ENCODE measurements at places on chromosomes 12 and 14.

- no peak for DNase-seq
These were observed 1200.2 kb downstream of the LRFN5 start for GRCh38 chr14:42806909-42807315.

DNA sequence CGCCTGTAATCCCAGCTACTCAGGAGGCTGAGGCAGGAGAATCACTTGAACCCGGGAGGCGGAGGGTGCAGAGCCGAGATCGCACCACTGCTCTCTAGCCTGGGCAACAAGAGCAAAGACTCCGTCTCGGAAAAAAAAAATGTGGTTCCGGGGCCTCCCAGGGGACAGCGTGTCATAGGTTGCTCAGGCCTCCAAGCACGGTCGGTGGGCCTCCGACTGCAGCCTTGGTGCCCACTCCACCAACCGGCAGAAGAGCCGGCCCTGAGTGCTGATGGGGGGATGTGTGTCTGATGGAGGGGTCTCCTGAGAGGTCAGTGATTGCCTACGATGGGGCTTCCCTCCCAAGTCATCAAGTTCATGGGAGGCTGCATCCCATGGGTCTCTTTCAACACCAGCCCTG is 15.9 kb downstream of the ZFYVE21 start:
- no peak for DNase-seq

- DNase-seq = no peak
These were observed 231.6 kb upstream of the GRIP1 start for GRCh38 chr12:66910366-66910974.

DNA sequence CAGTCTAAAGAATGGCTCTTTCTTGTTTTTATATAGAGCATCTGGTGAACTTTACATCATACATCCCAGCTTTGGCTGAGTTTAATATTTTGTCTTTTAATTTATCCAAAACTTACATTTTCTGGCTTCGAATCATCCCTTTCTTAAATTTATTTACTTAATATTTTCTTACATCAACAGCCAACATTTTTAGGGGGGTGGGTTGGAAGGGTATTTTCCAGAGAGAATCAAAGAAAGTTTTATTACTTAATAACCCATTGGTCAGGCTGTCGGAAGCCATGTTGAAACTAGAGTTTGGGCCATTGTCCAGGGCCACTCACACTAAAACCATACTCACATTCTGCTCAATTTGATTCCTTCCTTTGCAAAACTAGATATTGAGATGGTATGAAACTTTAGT is 220.2 kb downstream of the AEBP2 start:
- no peak for DNase-seq

GRCh38 chr12:51865757-51866270 is 17.3 kb upstream of the FIGNL2 start:
- no peak for DNase-seq

GRCh38 chr12:117580718-117581062 is 219.3 kb upstream of the NOS1 start:
- no peak for DNase-seq

DNA sequence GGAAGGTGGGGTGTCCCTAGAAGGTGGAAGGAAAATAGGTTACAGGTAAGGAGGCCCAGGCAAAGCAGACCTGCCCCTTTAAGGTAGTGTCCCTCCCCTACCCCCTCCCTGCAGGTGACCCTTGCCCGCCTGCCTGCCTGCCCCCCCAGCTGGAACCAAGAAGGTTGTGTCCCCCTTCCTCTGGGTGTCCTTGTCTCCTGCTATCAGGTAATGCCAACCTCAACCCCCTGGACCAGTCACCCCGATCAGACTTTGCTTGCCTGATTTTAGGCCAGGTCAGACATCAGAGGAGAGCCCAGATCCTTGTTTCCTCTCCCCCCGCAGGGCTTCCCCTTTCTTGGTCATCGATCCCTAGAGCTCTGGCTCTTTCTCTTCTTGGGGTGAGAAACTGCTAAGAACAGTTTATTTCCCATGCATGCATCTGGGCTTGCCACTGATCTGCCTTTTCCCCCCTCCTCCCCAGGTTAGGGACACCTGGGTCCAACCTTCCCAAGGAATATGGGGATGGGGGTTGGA is at the start of gene SLC39A5:
TSS of gene SLC39A5 (plus strand) at position 136 of the 516 bp plus-strand sequence. CDS start 1,224 bp downstream, outside the sequence.
- DNase-seq = no peak

- DNase-seq = no peak
These were observed 41.2 kb upstream of the LRRC10 start for GRCh38 chr12:69651922-69652321.

- no peak for DNase-seq
These were observed 23.2 kb downstream of the MAPK1IP1L start for GRCh38 chr14:55074662-55075061.

DNA sequence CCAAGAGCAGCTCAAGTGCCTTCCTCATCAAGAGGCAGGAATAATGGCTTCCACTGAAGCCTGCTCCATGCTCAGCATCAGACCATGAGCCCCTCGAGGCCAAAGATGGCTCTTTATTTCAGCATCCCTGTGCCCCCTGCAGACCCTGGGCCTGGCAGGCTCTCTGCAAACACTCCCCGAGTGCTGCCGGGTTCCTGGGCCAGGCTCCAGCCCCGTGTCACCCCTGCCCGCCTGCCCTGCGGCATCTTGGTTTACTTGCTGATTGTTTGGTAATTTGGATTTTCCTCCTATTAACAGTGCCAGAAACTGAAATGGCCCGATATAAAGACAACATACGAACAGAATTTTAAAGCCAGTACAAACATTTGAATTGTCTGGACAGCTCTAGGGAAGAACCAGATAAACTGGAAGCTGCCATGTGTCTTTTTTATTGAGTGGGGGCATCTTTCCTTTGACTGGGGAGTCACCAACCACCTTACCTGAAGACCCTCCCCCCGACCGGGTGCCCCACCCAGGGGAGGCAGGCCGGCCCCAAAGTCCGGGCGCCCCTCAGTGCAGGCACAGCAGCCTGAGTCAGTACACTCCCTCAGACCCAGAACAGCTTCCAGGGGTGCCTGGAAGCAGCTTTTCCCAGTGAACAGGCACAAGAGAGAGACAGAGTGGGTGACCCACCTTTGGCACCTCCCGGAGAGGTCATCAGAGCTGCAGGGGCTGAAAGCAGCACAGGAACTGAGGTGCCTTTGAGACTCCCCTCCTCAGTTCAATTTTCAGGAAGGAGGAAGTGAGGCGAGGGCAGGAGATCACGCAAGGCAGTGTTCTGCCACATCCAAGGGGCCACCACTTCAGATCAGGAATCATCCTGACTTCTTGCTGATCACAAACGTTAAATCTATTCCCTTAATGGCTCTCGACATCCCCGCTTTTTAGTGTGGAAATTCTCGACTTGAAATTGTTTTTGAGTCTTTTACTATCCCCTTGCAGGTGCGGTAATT is 30.6 kb downstream of the ITPK1 start:
- DNase-seq = no peak

DNA sequence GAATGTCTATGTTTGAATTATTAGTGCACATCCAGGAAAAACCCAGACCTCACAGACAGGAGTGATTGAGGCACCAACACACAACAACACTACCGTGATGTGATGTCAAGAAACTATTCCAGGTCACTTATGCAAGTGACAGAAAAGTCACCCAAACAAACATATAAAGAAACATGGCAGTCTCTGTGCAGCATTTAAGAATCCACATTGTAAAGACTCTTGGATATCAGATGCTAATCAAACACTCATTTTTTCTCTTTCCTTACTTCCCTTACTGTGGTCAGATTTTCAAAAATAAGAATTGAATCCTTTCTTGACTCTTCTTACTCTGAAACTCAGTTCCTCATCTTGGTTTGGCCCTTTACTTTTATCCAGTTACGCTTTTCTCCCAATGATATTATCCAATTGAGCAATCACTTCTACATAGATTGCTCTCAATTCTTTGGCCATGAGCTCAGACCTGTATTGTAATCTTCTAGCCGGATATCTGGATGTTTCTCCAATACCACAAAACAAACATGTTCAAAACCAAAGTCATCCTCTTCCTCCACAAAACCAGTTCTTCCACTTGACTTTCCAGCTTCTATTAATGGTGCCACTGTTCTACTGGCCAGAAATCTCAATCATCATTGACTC is 115.4 kb downstream of the DUSP6 start:
- DNase-seq = no peak

DNA sequence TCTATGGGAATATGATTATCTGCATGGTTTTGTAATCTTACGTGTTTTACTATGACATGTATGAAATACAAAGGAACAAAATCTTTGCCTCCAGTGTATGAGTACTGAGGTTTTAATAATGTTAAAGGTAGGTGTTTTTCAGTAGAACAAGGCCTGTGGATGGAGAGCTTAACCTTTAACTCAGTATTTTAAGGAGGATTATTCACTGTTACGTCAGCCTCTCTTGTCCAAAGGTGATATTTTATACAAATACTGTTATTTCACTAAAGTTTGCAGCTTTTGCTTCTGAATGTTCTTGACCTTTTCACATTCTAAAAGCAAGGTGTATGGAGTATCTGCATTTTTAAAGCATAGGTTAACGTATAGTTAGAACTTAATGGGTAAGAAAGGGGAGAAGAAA is 195.3 kb downstream of the ERC1 start:
- no peak for DNase-seq

DNA sequence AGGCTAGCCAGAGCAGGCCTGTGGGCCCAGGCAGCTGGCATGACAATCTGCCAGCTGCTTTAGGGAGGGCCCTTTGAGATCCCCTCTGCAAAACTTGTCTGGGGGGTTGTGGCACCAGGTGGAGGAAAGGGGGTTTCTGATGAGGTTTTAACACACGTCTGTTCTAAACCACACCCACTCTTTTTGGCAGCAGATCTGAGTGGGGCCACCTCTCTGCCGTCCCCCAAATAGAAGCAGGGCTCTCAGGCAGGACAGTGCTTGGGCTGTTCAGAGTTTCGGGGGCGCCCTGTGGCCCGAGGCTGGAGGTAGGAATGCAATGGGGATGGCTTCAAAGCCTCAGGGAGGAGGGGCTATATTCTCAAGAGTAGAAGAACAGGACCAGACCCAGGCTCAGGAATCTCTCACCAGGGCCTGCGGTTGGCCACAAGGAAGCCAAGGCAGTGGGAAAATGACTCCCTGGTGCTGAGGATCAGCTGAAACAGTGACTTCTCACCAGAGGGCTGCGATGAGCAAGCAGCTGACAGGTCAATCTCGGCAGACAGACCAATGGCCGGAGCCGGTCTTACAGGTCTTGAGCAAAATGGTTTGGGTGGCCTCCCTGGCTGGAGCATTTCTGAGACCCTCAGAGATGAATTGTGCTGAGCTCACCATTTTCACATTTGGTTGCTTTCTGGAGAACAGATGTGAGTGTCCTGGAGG is 1.5 kb upstream of the KRT5 start:
- no peak for DNase-seq

DNA sequence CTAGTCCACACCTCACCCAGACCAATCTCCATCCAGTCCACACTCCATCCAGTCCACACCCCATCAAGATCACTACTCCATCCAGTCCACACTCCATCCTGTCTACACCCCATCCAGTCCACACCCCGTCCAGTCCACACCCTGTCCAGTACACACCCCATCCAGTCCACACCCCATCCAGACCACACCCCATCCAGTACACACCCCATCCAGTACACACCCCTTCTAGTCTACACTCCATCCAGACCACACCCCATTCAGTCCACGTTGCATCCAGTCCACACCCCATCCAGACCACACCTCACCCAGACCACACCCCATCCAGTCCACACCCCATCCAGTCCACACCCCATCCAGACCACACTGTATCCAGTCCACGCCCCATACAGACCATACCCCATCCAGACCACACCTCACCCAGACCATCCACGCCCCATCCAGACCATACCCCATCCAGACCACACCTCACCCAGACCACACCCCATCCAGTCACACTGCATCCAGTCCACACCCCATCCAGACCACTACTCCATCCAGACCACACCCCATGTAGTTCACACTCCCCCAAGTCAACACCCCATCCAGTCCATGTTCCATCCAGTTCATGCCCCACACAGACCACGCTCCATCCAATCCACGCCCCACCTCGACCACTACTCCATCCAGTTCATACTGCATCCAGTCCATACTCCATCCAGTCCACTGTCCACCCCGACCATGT is 116.6 kb upstream of the RTL1 start:
- no peak for DNase-seq

DNA sequence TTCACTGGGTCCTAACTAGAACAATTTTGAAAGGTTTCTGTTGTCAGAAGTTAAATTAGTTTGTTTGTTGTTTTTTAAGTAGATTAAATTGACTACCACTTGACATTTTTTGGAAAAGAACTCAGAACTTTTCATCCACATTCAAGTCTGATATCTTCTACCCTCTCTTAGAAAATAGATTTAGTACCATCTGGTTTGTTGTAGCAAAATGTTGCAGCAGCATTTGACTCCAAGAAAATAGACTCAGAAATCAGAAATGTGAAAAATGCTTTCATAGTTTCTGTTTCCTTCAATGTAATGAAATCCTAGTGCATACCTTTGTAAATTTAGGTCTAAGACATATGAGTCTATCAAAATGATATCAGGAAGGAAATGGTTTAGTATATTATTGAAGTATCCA is 256.3 kb upstream of the CLEC14A start:
- DNase-seq = no peak

DNA sequence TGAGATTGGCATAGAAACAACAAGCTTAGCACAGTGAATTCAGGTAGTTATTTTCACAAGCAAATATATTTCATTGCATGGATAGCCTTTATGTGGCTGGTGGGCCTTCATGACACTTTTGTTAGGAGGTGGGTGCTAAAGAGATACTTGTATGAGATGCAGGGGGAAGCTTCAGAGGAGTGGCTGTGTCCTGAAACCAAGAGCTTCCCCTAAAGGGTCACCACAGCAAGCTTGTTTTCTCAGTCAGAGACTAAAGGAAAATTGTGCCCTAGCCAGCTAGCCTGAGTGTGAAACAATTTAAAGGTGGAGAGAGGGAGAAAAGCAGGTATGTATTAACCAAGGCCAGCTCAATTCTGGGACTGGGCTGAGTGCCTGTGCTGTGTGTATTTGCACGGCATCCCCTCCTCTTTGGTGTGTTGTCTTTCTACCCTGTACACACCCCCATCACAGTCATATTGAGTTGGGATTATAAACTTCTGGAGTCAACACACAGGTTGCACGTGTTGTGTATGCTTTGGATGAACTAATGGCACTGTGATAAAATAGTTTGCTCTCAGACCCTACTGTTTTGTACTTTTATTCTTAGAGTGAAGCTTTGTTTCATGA is 79.2 kb downstream of the RASSF8 start:
- DNase-seq = no peak

- DNase-seq = no peak
These were observed 34.5 kb upstream of the RIC8B start for GRCh38 chr12:106739815-106740530.

- DNase-seq = no peak
These were observed 1.4 kb downstream of the PPM1A start for GRCh38 chr14:60250257-60251035.
